AG08396 (cell line): ENCODE measurements at places on chromosomes 16 and 17.

DNA sequence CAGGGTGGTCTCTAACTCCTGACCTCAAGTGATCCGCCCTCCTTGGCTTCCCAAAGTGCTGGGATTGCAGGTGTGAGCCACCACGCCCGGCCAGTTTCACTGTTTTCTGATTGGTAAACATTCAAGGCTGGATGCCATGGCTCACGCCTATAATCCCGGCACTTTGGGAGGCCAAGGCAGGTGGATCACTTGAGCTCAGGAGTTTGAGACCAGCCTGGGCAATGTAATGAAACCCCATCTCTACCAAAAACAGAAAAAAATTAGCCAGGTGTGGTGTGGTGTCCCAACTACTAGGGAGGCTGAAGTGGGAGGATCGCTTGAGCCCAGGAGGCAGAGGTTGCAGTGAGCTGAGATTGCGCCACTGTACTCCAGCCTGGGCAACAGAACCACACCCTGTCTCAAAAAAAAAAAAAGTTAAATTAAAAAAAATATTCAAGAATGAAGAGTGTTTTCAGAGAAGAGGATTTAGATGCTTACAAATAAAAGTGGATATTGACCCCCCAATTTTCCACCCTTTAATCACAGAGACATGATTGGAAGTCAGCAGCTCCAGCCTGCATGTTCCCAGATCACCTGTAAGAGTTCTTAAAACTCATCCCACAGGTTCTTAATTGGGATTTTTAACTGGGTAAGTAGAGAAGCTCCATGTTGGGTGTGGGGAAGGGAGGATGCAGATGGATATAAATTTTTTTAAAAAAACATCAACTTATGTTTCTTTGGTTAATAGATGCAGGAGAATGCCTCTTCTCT is 23.8 kb downstream of the HLF start:
- DNase-seq, result no peak

GRCh38 chr16:88045820-88046303 is 94.6 kb downstream of the BANP start:
- no peak for DNase-seq

- no peak for DNase-seq
Observed at GRCh38 chr16:27483624-27484023, 66.1 kb downstream of the GTF3C1 start.

DNA sequence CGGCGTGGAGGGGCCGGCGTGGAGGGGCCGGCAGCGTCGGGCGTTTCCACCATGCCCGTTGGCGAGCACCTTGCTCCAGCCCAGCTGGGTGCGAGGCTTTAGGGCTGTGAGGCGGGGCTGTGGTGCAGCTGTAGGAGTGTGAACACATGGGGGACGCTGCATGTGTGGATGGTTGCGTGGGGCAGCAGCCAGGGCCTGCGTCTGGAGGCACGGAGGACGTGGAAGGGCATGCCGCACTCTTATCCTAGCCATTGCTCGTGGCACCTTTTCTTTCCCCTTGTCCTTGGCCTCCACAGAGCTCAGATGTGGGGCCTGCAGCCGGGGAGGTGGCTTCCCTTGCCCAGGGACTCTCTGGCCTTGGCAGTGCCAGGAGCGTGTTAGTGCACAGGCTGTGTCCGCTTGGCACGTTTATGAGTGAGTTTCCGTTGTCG is 47.8 kb downstream of the PDPK1 start:
- DNase-seq, result no peak

GRCh38 chr17:76532072-76532651 is 5.3 kb downstream of the CYGB start:
- DNase-seq, result no peak

- DNase-seq, result no peak
Observed at GRCh38 chr16:4454623-4455022, 19.8 kb downstream of the NMRAL1 start.

DNA sequence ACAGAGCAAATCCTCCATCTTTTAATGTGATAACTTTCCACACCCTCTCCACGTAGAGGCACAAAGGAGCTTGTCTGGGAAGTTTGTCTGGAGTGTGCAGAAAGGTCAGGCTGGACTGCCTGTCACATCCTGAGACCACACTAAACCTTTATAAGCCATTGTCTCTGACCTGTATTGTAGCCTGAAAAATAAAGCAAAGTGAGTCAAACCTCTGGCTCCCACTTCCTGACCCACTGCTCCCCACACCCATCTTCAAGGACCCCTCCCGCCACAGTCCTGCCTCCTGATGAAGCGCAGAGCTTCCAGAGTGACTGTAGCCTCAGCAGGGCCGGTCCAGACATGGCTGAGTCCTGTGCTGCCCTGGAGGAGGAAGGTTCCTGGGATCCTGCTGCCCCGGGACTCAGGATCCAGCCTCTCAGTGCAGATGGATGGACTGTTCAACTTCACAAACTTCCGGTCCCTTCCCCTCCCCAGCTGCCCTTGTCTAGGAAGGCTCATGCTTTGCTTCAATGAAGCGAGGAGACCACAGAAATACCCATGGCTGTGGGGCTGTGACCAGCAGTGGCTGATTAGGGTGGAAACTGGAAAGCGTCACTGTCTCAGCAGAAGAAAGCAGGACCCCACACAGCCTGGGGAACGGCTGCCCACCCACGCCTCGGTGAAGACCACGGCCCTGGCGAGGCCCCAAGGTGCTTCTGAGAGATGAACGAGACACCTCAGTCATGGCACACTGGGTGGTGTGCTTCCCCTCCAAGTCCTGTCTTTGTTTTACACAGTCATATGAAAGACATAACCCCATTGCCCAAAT is 30.9 kb upstream of the CLEC18B start:
- no peak for DNase-seq

DNA sequence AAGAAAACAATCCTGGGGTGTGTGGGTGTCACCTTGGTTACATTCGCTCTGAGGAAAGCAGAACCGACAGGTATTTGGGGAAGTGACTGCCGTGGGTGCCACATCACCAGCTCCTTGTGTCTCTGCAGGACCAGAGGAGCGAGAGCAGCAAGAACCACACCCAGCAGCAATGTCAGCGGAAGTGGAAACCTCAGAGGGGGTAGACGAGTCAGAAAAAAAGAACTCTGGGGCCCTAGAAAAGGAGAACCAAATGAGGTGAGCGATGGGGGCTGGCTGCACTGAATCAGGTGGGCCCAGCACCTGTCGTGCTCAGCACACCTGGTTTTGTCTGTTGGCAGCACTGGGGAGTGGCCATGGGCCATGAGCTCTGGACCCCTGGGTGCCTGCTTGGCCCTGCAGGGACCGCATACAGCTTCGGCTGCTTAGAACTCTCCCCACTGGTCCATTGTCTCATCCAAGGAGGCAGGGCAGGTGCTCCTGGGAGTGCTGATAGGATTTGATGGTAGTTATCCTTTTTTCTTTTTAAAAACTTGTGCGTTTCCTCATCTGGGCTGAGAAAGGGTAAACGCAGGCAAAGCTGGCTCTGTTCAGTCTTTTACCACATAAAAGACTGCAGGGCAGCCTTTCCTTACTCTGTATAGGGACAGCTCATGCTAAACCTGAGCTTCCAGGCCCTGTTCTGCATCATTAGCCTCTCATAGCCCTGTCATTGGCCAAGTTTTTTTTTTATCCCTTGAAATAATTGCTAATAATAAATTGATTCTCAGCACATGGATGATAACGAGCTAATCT is 29.4 kb downstream of the HMOX2 start:
- no peak for DNase-seq

DNA sequence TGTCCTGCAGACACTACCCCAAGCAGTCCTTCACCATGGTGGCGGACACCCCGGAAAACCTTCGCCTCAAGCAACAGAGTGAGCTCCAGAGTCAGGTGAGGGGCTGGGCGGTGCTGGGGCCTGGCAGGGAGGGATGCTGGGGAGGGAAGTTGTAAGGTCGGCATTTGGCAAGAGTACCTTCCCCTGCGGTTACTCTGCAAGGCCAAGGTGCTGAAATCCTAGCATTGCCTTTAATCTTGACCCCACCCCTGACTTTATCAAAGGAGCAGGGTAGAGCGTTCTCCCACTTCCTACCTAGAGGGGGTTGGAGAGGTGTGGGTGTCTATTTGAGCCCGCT is 20.5 kb downstream of the LASP1 start:
- DNase-seq, result no peak
